Activated CD4-positive, alpha-beta T cell treated with anti-CD3 and anti-CD28 coated beads, Interleukin-2, amount 10 ng/mL, durations not matched to agents 7 days and 5 days (primary cell): ENCODE measurements at places on chromosomes 6 and 20.

- peak overlapping the region; percentile 99 for H3K27ac ChIP-seq
- peak; percentile 68 for DNase-seq
- no peaks in the 10 kb centered on the region for H3K27me3 ChIP-seq
- H3K4me3 ChIP-seq, result peak overlapping the region; percentile 63
- peaks cover 89% of the 10 kb centered on the region for H3K4me1 ChIP-seq
- peaks cover 11% of the 10 kb centered on the region for H3K36me3 ChIP-seq
Measured at GRCh38 chr6:42390228-42390934, 61.3 kb downstream of the TRERF1 start.

DNA sequence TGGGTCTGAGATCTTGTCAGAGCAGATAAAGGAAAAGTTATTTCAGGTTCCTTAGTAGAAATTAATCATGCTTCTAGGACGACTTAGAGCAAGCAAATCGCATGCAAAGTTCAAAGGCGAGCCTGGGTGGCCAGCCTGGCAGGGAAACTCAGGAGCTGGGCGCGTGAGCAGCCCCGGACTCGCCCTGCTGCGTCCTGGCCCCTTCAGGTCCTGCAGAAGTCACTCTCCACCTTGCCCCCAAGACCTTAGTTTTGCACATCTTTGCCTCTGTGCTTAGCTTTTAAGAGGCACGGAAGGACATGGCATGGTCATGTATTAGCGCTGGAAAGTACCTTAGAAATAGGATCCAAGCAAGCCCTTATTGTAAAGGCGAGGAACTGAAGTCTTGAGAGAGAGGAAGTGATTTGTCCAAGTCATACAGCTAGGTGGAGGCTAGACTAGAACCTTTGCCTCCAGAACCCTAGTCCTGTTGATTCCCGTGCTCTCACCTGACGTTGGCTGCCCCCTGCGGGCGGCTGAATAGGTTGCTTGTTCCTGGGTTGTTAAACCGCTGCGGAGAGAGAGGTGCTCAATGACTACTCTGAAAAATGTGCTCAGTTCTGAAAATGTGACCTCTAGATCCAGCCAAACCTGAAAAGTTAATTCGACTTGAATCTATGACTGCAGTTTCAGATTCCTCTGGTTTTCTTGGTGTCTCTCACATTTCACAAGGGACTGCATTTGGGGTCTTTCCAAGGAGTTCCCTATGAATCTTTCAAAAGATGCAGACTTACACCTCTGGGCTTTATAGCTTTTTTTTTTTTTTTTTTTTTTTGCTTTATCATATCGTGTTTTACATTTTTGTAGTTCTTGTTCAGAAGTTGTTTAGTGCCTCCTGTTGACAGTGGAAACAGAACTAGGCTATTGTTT, 2.7 kb downstream of the MYB start:
- H3K36me3 ChIP-seq, result peaks cover 27% of the 10 kb centered on the region
- DNase-seq, result peak; percentile 88
- peak overlapping the region; percentile 91 for H3K27ac ChIP-seq
- peak overlapping the region; percentile 83 for H3K4me3 ChIP-seq
- no peaks in the 10 kb centered on the region for H3K27me3 ChIP-seq

DNA sequence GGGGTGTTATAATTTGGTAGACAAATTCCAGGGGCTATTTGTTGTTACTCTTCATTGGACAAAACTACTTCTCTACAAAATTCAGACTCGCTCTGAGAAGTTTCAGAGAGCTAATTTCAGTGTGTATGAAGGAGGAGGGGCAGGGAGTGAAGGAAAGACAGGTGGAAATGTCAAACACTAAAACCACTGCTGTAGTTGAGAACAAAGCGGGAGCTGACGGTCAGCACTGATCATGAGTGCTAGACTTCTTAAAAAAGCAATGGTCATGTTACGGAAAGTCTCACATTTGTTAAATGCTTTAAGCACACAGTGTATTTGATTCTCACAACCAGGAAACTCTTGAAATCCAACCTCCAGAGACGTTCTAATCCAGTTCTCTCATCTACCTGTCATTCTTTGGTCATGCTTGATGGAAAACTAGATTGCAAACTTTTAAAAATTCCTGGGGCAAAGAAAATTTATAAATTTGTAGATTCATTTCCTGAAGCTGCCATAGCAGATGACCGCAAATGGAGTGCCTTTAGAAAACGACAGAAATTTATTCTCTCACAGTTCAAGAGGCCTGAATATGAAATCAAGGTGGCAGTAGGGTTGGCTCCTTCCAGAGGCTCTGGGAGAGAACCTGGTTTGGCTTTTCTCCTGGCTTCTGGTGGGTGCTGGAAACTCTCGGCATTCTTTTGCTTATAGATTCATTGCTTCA, 100.7 kb upstream of the CARMIL1 start:
- peaks cover 45% of the 10 kb centered on the region for H3K4me1 ChIP-seq
- no peak overlapping the region for H3K4me3 ChIP-seq
- DNase-seq, result no peak
- peaks cover 6% of the 10 kb centered on the region for H3K27me3 ChIP-seq
- no peaks in the 10 kb centered on the region for H3K36me3 ChIP-seq

- H3K4me1 ChIP-seq, result peaks cover 44% of the 10 kb centered on the region
- H3K36me3 ChIP-seq, result peaks cover 26% of the 10 kb centered on the region
- no peak for DNase-seq
- no peaks in the 10 kb centered on the region for H3K27me3 ChIP-seq
Measured at GRCh38 chr6:149500096-149500495, 15.3 kb upstream of the ZC3H12D start.

DNA sequence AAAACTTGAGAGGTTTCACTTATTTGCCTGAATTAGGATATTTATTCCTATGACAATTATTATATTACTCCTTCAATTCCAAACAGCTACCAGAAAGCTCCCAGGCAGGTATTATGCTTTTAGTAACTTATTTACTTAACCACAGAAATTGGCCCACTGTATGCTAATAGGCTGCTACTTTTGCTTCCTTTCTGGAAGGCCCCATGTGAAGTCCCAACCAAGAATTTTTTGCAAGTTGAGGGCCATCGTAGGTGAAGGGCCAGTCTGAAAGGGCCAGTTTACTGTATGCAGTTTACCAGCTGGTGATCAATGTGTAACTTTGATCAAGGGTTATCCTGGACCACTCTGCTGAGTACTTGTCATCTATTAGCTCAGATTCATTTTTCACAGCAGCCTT, 45.0 kb downstream of the EDN1 start:
- no peak overlapping the region for H3K4me3 ChIP-seq
- peaks cover 3% of the 10 kb centered on the region for H3K4me1 ChIP-seq
- H3K27ac ChIP-seq, result no peak overlapping the region

DNA sequence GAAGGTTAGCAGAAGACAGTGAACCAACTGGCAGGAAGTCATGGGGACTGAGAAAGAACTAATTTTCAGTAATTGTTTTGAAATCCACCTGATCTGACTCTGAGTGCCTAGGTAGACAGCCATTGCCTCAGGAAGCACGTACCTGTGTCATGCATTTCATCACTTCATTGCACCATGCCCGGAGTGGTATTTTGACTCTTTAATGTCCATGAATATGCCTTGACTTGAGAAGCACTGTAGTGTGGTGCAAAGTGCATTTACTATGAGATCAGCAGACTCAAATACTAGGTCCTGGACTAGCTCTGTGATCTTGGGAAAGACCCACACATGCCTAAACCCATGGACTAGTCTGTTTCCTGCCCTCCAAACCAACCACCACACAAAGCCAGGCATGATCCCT, 370.9 kb upstream of the MARCKS start:
- no peak overlapping the region for H3K27ac ChIP-seq
- no peaks in the 10 kb centered on the region for H3K36me3 ChIP-seq
- H3K4me1 ChIP-seq, result no peaks in the 10 kb centered on the region
- H3K4me3 ChIP-seq, result no peak overlapping the region
- no peak for DNase-seq

DNA sequence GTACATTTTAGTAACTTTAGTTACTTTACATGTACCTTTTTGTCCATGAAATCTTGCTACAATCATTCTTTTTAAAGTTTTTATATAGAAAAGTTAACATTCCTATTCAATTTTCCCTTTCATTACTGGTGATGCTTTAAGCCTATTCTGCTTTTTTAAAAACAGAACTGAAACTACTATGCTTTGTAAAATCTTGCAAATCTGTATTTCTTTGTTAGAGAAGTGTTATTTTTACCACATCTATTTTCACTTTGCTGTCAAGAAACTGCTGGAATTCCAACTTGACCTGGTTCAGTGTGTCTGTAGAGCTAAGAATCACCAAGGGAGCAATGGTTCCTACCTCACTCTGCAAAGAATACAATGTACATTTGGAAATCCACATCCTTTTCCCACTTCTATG, 21.8 kb upstream of the SAMD5 start:
- H3K36me3 ChIP-seq, result no peaks in the 10 kb centered on the region
- DNase-seq, result no peak
- H3K4me1 ChIP-seq, result no peaks in the 10 kb centered on the region

DNA sequence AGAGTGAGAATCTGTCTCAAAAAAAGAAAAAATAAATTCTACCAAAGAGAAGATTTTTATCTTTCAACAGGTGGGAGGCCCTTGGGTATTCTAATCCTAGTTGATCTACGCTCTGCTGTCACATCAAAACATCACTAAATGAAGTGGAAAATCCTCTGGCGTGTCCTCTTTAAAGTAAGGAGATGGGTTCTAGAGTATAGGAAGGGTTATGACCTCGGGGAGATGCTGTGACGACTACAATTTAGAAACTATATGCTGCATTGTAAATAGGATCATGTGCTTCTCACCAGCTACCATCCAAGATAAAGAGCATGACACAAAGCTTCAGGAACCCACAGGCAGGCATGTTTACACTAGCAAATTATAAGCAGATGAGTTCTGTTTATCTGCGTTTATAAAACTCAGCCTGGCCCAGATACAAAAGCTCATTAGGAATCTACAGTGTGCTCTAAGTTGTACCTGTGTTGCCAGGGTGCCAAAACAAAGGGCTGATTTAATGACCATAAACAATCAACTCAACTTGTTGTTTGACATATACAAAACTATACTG, 197.1 kb upstream of the PLN start:
- no peak overlapping the region for H3K4me3 ChIP-seq
- no peaks in the 10 kb centered on the region for H3K36me3 ChIP-seq
- H3K27me3 ChIP-seq, result no peaks in the 10 kb centered on the region
- no peak overlapping the region for H3K27ac ChIP-seq
- no peaks in the 10 kb centered on the region for H3K4me1 ChIP-seq

GRCh38 chr6:109897561-109898080, 80.5 kb upstream of the GPR6 start:
- no peaks in the 10 kb centered on the region for H3K36me3 ChIP-seq
- H3K27me3 ChIP-seq, result peaks cover 15% of the 10 kb centered on the region
- no peak overlapping the region for H3K27ac ChIP-seq
- no peak overlapping the region for H3K4me3 ChIP-seq
- no peak for DNase-seq

DNA sequence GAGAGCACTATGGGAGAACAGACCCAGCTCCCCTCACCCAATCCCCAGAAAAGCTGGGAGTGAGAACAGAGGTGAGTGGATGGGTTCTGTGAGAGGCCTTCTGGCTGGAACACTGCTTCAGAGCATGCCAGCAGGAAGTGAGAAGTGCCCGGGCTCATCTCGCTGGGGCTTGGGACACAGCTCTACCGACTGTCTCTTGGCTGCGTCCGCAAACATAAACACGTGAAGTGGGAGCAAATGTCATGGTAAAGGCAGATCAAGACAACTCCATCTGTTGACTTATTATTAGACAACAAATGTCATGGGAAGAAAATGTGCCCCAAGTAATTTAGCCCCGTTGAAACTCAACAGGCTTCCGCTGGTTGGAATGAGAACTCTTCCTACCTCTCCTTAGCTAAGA, 25.9 kb downstream of the GNAS-AS1 start:
- H3K4me1 ChIP-seq, result no peaks in the 10 kb centered on the region
- peaks cover 2% of the 10 kb centered on the region for H3K27me3 ChIP-seq
- H3K27ac ChIP-seq, result no peak overlapping the region
- no peak for DNase-seq
- H3K36me3 ChIP-seq, result peaks cover 2% of the 10 kb centered on the region
- H3K4me3 ChIP-seq, result no peak overlapping the region
